NCI-H2081 (cell line): ENCODE measurements at places on chromosomes 7 and 10.
A peak's percentile ranks its signal among the peaks of the same experiment; 100 is the strongest.

DNA sequence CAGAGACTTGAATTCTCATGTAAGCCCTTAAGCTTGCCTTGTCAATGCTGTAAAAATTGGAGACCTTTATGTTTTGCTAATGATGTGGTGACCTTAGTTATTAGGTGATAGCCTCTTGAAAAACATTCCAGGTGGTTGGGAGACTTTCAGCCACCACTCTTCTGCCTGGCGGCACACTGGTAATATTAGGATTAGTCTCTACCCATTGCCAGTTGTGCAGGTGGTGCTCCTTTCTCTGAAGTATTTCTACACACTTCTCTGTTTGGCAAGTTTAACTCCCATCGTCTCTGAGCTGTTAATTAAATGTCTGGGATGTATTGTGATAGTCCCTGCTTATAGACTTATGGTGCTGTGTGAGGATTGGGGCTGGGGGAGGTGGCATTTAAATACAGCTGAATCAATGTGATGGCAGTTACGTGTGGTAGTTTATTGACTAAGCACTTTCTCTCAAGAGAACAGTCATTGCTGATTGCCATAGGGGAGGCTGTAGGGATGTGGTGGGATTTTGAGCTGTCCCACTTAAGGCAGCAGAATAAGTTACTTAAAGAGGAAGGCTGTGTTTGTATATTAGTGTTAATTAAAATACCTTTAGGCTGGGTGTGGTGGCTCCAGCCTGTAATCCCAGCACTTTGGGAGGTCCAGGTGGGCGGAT, 61.7 kb downstream of the DAGLB start:
- no peak for DNase-seq

DNA sequence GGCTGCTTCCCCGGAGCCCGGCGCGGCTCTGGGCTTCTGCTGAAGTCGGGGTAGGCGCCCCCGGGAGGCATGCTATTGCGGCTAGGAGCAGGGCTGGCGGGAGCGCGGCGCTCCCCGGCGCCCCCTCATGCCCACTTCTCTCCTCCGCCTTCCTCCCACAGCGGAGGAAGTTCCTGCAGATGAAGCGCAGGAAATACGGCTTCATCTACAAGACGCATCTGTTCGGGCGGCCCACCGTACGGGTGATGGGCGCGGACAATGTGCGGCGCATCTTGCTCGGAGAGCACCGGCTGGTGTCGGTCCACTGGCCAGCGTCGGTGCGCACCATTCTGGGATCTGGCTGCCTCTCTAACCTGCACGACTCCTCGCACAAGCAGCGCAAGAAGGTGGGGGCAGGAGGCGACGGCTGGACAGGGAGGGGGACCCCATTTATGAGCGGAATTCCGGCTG, 479 bp downstream of the CYP26A1 start:
- no peak for DNase-seq

- peak; percentile 32 for DNase-seq
Observed at GRCh38 chr7:10708447-10708846, 265.2 kb upstream of the PHF14 start.

DNA sequence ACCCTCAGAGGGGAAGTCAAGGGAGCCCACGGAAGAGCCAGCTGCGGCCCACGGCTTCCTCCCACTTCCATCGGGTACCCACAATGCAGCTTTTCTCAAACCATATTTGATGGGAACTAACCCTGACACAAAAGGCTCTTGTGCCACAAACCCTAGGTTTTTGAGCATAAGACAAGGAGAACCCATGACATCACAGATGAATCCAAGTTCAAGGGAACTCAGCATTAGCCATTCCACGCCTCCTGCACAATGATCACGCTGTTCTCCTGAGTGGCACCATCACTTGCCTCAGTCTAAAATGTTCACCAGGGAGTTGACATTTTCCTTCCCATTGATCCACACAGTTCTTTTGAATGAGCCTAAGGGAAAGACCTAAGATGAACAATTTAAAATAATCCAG, 70.4 kb downstream of the ITIH5 start:
- no peak for DNase-seq

GRCh38 chr10:16986406-16987205, 143.0 kb downstream of the CUBN start:
- no peak for DNase-seq

DNA sequence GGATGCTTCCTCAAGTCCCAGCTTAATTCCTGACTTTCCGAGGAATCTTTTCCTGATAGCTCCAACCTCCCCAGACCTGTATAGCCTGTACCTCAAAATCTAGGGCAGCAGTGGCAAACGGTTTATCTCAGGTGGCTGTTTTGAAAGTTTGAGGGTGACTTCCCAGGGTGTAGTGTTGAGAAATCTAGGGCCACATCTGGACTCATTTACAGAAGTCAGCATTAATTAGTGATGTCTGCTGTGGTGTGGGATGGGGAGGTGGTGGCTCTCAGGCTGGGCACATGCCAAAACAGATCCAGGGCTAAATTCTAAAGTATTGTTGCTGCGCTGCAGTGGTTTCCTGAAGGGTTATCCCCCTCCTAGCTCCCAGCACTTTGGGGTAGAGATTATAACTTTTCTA, 38.0 kb downstream of the UNC5B start:
- DNase-seq, result no peak

DNA sequence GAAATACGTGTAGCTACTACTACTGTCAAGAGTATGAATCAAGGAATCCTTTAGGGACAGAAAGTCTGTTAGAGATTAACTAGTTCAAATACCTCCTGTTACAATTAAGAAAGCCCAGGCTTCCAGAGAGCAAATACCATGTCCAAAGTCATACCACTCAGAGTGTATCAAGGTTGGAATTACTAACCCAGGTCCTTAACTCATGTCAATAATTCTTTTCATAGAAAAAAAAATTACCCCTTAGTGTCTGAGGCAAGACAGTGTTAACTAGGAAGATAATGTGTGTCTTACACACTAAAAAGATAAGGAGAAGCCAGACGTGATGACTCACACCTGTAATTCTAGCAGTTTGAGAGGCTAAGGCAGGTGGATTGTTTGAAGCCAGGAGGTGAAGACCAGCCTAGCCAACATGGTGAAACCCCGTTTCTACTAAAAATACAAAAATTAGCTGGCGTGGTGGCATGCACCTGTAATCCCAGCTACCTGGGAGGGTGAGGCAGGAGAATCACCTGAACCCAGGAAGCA, 423.4 kb downstream of the SORCS1 start:
- no peak for DNase-seq

GRCh38 chr7:134690614-134691504, 44.2 kb downstream of the BPGM start:
- no peak for DNase-seq

DNA sequence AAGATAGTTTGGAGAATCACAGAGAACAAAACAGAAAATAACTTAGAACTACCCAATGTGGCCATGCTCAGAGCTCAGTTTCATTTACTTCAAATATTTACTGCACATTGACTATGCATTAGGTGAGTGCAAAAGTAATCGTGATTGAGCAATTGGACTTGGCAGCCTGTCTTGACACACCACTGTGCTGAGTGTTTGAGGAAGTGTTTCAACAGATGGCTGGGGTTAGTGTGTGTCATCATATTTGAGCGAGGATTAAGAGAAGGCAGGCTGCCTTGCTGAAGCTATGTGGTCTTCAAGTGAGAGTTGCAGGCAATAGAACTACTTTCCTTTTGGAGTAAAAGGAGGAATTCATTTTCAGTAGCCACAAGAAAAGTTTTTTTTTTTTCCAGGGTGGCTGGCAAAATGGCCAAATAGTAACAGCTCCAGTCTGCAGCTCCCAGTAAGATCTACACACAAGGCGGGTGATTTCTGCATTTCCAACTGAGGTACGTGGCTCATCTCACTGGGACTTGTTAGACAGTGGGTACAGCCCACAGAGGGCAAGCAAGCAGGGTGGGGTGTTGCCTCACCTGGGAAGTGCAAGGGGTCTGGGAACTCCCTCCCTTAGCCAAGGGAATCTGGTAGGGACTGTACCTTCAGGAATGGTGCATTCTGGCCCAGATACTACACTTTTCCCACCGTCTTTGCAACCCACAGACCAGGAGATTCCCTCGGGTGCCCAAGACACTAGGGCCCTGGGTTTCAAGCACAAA, 37.6 kb downstream of the AKR1C4 start:
- DNase-seq, result no peak

DNA sequence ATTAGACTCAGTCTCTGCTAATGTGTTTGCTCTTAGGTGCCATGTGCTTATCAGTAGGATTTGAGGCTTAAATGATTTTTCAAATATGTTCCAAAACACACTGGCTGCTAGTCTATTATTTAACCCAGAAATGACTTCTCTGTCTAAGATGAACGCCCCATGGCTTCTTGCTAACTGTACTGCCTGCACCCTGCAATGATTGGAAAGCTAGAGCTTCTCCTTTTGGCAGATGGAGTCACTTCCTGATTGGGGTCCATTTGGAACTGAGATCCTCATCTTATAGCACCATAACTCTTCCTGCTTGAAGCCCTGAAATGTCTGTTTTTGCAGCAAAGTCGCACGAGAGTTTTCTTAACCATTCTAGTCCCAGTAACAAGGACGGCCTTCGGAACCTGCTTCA, 186.5 kb upstream of the ADO start:
- DNase-seq, result no peak

DNA sequence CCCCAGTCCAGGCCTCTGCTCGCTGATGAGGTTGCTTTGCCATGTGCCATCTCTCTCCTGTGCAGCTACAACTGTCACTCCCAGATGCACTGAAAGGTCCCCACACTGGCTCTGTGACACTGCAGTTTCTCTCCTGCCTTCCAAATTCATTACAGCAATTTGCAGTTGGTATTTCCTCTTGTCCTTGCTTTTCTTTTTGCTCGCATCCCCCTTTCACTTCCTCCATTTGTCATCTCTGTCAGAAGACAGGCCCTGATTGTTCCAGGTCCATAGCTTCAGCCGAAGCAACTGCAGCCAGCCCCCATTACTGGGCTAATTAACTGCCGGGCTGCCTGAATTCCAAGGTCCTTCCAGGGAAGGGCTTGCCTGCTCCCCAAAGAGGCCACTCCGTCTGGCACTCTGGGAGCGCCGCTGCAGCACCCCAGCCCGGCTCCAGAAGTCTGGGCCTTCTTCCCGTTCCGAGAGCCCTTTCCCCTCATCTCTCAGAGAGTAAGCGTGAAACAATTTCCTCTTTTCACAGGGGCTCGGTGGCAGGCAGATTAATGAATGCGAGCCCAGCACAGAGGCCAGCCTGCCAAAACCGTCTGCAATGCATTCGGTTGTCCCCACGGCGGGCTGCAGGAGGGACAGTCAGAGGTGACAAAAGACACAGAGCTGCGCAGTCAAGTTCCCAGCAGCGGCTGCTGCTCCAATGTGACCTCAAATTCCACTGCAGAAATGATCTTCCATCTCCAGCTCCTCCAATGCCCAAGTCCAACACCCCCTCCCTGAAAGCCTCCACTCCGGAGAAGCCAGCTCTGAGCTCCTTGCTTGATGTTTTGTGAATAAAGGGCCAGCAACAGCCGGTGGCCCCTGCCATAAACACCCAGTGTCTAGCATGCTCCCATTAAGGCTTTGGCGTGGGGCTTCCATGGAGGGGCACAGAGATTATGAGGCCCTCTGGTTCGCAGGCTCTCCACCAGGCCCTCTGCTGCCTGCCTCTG, 279.4 kb upstream of the HABP2 start:
- DNase-seq, result no peak

- no peak for DNase-seq
Observed at GRCh38 chr10:131109726-131110125, 201.8 kb downstream of the TCERG1L start.

GRCh38 chr7:149319376-149319775, 57.4 kb downstream of the ZNF783 start:
- DNase-seq, result no peak

GRCh38 chr7:32511791-32512190, 16.5 kb downstream of the AVL9 start:
- no peak for DNase-seq

- DNase-seq, result peak; percentile 22
Observed at GRCh38 chr7:106757846-106758245, 96.9 kb upstream of the CCDC71L start.

DNA sequence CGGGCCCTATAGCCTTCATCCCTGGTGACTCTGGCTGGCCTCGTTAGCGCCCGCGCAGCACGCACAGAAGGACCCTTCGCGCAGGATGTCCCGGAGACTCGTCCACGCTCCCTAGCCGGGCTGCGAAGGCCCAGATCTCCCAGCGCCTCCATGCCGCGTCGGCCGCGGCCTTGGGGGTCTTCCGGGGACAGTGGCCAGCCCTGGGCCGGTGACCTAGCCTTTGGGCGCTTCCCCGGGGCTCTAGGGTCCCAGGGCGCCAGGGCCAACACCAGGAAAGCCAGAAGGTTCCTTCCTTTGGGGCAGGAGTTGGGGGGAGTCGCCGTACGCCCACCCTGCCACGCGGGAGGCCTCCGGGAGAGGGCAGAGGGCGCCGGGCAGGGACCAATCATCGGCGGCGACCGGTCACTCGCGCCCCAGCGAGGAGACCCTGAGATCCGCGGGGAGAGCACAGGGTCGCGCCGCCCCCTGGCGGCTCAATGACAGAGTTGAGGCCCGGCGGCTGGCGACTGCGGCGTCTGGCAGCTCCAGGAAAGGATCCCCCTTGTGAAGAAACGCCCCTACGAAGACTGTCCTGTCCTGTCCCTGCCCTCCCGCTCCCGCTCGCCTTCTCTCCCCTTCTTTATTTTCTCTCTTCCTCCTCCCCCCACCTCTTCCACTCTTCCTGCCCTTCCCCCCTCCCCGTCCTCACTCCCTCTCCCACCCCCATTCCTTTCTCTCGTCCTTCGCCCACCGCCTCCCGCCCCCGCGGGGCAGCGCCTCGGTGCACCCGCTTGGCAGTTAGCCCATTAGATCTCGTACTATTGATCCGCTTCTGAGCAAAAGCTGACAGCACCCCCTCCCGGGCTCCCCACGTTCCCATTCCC, 62.3 kb upstream of the LBX1 start:
- DNase-seq, result peak; percentile 35

GRCh38 chr10:70602665-70603448, at the start of gene PRF1:
Gene PRF1 (minus strand): TSS chr10:70602741. CDS start chr10:70600902, 1,839 bp downstream.
- no peak for DNase-seq

- DNase-seq, result no peak
Observed at GRCh38 chr7:143331179-143331801, 15.4 kb downstream of the CLCN1 start.

GRCh38 chr10:58967551-58968388, 208.7 kb upstream of the PHYHIPL start:
- peak; percentile 25 for DNase-seq

DNA sequence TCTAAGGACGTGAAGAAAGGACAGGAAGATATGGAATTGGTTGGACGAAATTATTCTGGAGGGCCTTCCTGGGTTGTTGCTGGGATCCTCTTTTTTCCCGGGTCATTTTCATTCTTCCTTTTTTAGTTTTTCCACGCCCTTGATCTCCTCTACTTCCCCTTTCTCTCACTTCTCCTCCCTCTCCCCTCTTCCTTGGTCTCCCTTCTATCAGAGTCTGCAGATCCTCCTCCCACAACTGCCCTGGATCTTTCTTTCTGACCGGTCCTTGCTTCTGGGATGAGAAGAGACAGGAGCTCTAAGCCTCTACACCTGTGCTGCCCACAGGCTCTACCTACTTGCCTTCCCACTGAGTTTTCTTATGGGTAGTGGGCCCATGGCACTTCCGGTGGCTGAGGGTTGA, 103.7 kb upstream of the RELN start:
- DNase-seq, result no peak

DNA sequence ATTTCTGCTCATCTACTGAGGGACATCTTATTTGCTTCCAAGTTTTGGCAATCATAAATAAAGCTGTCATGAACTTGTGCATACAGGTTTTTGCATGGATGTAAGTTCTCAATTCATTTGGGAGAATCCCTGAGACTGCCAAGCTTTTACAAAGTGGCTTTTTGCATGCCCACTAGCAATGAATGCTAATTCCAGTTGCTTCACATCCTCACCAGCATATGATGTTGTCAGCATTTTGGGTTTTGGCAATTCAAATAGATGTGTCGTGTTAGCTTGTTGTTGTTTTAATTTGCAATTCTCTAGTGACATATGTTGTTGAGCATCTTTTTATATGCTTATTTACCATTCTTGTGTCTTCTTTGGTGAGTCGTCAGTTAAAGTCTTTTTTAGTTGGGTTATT, 57.2 kb downstream of the RAB18 start:
- DNase-seq, result no peak
